ENCODE measurements at places on chromosomes 2 and 18.

DNA sequence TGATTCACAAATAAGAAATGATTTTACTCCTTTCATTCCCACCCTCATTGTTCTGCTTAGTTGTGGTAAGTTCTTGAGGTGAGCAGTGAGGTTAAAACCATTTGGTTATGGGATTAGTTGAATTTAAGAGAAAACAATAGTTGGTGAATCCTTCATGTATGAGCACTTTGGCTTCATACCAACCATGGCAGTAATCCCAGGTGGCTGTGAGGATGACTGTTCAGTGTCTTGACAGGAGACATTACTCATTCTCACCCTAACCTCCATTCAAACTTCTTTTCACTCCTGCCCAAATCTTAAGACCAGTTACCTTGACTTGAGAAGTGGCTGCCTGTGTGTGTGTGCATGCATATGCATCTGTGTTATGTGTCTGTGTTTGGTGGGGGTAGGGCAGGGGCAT lies 143.1 kb downstream of the SETBP1 start:
- DNase-seq = no peak

DNA sequence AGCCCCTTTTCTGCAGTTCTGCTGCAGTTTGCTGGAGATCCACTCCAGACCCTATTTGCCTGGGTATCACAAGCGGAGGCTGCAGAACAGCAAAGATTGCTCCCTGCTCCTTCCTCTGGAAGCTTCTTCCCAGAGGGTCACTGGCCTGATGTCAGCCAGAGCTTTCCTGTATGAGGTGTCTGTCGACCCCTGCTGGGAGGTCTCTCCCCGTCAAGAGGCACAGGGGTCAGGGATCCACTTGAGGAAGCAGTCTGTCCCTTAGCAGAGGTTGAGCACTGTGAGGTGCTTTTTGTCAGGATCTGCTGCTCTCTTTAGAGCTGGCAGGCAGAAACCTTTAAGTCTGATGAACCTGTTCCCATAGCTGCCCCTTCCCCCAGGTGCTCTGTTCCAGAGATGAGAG lies 42.0 kb upstream of the MYL1 start:
- no peak for DNase-seq

- no peak for DNase-seq
These were observed 201.2 kb upstream of the TNP1 start for GRCh38 chr2:217060951-217061547.

DNA sequence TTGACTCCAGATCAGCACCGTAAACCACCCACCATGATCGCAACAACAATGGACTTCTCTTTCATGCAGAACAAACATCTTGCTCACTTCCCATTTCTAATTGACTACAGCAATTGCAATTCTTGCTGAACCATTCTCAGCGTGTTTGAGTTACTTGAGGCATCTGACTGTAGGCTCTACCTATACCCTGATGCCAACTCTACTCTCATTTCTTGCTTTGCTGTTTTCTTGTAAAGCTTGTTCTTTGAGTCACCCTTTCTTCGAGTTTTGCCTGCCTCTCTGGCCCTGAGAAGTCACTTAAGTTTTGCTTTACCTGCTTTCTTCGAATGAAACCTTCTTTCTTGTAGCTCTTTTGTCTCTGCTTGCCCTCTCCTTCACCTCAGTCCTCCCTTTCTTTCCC lies 160.5 kb upstream of the RND3 start:
- no peak for DNase-seq

DNA sequence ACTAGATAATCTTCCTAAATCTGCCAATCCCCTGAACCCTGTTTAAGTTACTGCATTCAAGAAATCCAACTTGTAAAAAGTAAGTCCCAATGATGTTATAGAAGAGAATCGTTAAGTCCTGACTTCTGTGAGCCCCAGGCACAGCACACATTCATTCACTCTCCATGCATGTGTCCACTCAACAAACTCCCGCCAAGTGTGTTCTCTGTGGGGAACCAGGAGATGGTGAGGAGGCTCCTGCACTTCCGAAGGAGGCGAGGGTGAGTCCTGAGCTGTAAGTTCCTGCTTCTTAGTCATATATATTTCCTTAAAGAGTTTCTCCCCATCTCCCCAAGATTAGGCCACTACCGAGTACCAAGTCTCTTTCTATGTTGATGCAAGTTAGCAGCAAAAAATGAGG lies 635.0 kb upstream of the ID2 start:
- no peak for DNase-seq

DNA sequence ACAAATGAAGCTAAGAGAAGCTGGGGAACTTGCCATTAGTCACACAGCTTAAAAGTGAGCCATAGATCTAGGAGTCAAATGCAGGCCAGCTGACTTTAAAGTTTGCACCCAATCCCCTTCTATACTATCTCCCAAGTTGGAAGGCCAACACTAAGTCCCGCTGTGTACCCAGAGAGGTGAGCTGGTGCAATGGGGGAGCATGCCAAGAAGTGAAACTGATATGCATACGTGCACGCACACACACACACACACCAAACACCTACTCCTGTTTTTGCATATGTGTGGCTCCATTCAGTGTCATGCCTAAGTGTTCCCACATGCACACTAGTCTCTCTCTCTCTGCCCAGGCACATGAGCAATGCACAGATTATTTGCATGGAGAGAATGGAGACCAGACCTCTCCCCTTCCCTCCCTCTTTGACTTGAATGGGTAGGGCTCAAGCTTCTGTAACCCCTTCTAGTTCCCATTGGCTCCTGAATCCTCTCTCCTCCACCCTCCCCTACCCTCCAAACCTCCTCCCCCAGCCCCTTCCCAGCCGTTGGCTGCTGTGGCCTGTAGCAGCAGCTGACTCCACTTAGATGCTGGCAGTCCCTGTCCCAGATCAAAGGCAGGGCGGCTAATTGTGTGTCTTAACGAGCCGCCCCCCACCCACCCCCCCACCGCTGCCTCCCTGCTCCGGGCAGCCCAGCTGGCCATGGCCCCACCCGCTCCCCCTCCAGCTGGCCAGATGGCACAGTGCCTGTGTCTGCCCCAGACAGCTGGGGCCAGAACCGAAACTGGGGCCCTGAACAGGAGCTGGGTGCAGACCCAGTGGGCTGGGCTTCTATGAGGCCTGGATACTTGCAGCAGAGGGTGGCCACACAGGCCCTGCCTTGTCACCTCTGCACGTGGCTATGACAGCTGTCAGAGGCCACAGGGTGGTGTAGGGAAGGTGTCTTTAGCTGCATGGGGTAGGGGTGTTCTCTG lies 5.6 kb downstream of the WNT10A start:
- DNase-seq = peak; percentile 88

DNA sequence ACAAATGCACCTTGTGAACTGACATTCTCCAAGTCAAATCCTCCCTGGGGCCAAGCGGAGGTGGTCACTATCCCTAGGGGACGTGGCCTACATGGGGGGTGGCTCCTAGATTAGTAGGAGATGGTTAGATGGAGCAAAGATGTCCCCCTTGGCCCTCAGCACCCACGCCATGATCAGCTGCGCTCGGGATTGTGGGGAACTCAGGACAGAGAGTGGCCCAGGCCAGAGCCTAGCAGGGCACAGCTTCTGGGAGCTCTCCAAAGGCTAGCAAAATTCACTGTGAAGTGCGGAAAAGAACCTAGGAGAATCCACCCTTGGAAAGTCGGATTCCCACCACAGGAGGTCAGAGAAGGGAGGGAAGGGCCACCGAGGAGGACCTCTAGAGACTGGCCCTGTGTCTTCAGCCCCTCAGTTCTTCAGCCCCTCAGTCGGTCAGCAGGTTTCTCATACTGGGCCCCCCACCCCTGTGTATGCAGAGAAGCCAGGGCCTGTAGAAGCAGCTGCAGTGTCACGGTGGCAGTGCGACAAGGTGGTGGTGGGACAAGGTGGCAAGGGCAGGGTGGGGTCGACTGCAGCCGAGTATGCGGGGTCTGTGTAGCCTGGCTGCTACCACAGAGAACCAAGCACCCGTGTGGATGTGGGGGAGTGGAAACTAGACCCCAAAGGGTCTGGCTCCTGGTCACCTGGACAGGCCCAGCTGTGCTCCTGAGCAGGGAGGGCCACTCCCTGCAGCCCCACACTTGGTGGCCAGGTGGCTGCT lies 18.4 kb downstream of the GPR55 start:
- DNase-seq = no peak

DNA sequence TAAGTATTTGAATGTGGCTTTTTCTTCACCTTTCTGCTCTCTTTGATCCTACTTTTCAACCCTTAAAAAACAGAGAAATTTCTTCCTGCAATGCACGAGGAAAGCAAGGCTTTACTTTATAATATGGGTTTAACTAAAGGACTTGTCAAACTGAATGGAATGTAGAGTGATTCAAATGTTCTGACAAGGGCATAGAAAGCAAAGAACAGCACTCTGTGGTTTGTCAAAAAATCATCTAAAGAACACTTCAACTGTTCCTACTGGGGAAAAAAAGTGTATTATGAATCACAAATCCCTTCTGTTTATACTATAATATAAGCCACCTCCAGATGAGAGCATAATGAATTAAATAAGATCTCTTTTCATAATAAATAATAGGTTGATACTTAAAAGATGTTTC lies 45.0 kb upstream of the RIT2 start:
- no peak for DNase-seq

GRCh38 chr2:65564299-65564698 lies 131.9 kb upstream of the SPRED2 start:
- no peak for DNase-seq

- no peak for DNase-seq
These were observed 27.6 kb downstream of the BCL2L11 start for GRCh38 chr2:111148225-111148873.

DNA sequence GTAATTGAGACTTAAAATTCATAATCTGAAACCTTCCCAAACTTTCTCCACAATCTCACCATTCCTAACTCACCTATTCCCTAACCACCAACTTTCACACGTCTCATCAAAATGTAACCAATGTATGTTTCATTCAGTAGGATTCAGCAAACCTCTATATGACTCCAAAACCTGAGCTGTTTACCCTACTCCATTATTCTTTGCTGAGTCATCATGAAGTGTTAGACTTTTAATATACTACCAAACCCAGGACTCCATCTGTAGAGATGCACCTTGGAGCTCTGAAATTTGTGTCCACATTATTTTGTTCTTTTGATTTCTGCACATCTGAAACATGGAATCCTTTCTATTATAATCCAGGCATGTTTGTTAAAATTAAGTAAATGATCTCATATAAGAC lies 727.0 kb upstream of the PIK3C3 start:
- no peak for DNase-seq

- DNase-seq = peak; percentile 6
These were observed 33.8 kb upstream of the GALNT5 start for GRCh38 chr2:157223624-157224205.

DNA sequence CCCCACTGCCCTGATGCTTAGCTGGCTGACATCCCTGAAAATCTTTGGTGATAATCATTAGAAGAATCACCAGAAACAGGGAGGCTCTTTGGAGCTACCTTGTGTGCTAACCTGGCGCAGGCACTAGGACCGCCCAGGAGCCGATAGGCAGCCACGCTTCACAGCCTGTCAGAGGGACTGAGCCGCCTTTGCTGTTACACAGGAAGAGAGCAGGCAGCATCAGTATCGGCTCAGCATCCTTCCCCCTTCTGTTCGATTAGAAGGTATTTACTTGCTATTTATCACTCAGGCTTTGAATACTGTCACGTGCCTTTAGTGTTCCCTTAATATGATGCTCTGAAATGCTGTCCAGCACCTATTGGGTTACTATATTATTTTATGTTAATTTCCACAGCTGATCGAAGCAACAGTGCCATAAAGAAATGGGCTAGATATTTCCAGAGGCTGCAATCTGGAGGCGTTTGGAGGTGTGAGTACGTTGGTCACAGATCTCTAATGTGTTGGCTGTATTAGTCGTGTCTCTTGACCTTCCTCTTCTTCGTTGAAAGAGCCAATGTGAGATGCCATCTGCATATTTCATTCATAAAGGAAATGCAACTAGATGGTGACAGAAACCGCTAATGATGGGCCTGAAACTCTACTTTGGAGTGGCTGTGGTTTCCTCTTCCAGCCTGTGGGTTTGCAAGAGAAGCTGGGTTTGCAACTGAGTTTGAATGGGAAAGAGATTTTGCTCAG lies 110.4 kb upstream of the RAB27B start:
- DNase-seq = no peak

DNA sequence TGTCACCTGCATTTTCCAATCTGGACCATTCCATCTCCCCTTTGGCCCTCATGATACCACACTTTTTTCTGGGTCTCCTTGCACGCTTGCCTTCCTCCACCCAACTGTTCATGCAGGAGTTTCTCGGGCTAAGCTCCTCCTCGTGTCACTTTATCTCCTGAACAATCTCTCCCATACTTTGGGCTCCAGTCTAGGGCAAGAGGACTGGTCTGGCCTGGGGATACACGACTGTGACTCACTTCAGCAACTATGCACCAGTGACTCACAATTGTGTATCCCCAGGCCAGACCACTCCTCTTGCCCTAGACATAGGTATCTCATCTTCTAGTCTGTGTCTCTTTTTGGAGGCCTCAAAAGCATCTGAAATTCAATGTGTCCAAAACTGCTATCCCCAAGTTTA lies 149.4 kb upstream of the PTPRM start:
- DNase-seq = no peak

GRCh38 chr2:14540015-14540414 lies 92.5 kb upstream of the LRATD1 start:
- DNase-seq = no peak

- no peak for DNase-seq
These were observed 98.7 kb downstream of the COPS8 start for GRCh38 chr2:237184192-237184918.

- DNase-seq = no peak
These were observed 76.2 kb downstream of the NPAS2 start for GRCh38 chr2:100895934-100896685.

GRCh38 chr2:165055082-165055851 lies 99.9 kb upstream of the SLC38A11 start:
- DNase-seq = peak; percentile 26

DNA sequence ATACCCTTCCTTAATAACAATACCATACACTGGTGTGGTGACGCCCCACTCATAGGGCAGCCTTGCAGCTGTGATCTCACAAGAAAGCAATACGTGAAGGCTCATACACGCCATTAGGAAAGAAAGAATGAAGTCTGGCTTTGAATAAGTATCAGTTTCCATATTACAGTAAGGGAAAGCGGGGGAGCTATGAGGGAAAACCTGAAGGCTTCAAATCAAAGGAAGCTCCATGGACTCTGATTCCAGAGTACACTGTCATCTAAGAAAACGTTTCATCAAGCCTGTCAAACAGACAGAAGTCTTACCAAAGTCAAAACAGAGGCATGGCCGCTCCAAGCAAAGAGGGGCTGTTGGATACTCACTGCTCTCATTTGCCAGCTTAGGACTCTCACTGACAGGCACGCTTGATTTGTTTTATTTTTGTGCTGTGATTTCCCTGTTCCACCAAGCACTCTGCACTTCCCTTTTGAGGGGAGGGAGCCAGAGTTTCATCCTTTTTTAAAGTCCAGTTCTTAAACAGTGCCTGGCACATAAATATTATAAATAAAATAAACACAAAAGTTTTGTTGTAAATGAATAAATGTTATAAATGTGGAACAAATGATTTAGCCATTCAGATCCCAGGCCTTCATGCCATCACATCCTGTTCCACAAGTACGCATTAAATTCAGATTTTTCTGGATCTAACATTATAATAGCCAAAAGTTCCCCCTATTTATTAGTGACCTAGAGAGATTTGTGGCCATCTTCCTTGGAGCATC lies 221.2 kb downstream of the PIEZO2 start:
- DNase-seq = no peak

Data from DMS 273 treated with DMSO at 0.1 percent for 48 hours (cell line).